ENCODE measurements at places on chromosomes 12 and 14. TPM values are rescaled to one million over a fixed set of nuclear protein-coding genes. Genes with fewer than 3 reads are reported as not detected.

FAM177A1 gene
- total RNA-seq, result 36.2 TPM

SOAT2 gene
- total RNA-seq, result not detected

TESPA1 gene
- 2.4 TPM for total RNA-seq

MSRB3 gene
- total RNA-seq, result 0.04 TPM

USP44 gene
- total RNA-seq, result 2.1 TPM

WDR89 gene
- total RNA-seq, result 19.0 TPM

LBHD2 gene
- total RNA-seq, result not detected

DLK1 gene
- 44.2 TPM for total RNA-seq

VRTN gene
- 0.09 TPM for total RNA-seq

DNA sequence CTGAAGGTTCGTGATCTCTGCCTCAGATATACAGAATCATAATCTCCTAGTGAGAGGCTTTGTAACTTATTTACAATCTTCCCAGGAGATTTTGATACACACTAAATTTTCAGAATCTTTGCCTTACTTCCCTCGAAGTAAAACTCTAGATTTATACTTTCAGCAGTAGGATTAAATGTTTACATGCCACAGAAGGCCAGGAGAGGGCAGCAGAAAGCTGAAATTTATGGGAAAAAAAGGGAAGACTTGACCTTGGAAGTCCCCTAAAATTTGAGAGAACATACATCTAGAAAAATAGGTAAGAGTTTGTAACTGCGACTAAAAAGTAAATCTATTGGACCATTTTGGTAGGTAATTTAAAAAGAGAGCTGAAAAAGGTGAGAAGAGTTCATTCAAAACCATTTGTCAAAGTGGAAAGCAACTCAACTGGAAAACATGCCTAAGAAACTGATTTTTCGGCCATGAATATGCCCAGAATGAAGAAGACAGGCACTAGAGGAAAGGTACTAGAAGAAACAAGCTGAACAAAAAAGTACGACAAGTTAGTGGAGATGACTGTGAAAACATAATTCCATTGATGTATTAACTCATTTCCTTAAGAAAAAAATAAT is 242.0 kb upstream of the MDGA2 start:
- DNase-seq, result peak; percentile 3

DNA sequence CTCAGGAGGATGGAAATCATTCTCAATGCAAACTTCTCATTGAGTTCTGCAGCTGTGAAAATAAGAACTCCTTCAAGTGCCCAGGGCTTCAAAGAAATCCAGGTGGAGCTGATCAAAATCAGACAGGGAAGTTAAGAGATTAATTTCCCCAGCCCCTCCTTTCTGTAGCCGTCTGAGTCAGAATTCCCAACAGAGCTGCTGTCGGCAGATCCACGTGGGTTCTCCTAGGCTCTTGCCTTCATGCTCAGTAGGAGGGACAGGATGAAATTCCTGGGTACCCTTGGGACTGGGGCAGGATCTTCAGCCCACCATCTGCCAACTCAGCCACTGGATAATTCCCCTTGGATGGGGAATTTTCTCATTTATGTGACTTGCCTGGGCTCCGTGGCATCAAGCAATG is 13.3 kb downstream of the TGFB3 start:
- DNase-seq, result no peak

GRCh38 chr14:85527445-85528035 is 2.4 kb upstream of the FLRT2 start:
- no peak for DNase-seq

DNA sequence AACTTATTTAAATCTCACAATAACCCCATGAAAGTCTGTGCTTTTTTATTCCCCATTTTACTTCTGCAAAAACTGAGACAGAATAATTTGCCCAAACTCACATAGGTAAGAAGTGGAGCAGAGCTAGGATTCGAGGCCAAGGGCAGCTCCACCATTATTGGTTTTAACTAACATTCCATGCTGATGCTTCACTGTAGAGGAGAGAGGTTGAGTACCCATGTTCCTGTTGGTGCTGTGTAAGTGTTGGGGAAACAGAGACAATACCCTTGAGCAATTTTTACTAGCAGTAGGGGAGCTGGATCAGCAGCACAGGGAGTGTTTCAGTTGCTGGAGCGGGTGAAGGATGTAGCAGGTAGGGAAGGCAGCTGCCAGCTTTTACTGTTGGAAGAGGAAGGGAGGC is 21.1 kb downstream of the RASSF8 start:
- no peak for DNase-seq

GRCh38 chr12:10559244-10559643 is 53.6 kb downstream of the EIF2S3B start:
- no peak for DNase-seq

- DNase-seq, result no peak
Measured at GRCh38 chr12:109735825-109736551, 22.4 kb downstream of the FAM222A start.

- no peak for DNase-seq
Measured at GRCh38 chr14:77311217-77311616, 9.5 kb downstream of the POMT2 start.

DNA sequence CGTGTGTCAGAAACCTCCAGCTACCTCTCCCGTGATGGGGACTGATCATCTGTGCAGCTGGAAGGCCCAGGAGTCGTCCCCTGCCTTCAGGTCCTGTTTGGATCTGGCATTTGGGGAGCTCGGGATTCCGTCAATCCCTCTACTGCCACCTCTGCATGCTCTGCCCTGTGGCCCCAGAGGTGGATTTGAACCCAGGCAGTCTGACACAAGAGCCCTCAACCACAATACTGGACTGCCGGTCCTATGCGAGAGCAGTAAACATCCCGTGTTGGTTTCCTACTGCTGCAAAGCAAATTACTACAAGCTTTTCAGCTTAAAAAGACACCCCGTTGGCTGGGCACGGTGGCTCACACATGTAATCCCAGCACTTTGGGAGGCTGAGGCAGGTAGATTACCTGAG is 121.9 kb upstream of the FKBP4 start:
- DNase-seq, result no peak

DNA sequence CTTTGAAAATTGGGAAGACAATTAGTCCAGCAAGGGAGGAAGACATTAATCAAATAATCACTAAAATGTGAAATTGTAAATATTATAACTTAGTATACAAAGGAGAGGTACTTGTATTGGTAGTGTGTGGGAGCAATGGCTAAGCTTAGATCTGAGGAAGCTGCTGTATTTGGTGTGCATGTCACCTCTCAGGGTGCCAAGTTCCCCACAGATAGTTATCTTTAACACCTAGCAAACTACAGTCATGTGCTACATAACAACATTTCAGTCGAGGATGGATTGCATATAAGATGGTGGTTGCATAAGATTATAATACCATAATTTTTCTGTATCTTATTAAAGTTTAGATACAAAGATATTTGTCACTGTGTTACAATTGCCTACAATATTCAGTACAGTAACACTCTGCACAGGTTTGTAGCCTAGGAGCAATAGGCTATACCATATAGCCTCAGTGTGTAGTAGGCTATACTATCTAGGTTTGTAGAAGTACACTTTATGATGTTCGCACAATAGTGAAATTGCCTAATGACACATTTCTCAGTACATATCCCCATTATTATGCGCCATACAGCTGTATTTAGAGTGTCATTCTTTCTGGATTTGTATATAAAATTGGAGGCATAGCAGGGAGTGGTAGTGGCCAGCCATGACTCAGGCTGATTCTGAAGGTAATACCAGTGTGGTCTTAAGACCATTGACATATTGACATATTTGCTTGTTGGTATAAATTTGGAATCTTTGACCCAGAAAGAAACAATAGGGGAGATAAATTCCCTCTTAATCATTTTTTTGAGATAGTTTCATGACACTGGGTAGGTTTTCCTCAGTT is 55.8 kb downstream of the RAD51B start:
- DNase-seq, result no peak

DNA sequence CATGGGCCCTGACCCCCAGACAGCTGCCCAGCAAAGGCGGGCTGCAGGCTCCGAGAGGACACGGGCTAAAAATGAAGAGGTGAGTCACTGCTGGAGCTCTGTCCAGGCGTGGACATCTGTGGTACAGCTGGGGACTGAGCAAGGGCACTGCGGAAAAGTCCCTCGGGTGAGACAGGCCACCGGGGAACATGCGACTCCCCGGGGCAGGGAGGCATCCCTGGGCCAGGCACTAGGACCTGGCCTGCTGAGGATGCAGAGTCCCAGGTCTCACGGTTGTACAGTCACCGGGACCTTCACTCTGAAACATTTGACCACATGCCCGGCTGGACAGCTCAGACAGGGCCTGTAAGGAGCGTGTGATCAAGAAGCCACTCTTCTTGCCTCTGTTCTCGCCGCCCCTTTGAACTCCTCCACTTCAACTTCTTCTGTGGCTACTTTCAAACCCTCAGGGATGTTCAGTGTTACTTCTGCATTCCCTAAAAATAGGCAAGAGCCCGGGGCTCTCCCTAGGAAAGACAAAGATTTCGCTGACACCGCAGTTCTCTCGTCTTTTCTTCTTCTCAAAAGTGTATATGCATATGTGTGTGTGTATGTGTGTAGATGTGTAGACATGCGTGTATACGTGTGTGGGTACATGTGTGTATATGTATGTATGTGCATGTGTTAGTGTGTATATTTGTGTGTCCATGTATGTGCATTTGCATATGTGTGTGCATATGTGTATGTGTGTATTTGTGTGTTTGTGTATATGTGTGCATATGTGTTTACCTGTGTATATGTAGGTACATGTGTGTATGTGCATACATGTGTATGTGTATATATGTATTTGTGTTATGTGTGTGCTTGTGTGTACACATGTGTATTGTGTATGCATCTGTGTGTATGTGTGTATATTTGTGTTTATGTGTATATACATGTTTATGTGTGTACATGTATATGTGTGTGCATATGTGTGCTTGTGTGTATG is 5.0 kb upstream of the RFLNA start:
- DNase-seq, result no peak

DNA sequence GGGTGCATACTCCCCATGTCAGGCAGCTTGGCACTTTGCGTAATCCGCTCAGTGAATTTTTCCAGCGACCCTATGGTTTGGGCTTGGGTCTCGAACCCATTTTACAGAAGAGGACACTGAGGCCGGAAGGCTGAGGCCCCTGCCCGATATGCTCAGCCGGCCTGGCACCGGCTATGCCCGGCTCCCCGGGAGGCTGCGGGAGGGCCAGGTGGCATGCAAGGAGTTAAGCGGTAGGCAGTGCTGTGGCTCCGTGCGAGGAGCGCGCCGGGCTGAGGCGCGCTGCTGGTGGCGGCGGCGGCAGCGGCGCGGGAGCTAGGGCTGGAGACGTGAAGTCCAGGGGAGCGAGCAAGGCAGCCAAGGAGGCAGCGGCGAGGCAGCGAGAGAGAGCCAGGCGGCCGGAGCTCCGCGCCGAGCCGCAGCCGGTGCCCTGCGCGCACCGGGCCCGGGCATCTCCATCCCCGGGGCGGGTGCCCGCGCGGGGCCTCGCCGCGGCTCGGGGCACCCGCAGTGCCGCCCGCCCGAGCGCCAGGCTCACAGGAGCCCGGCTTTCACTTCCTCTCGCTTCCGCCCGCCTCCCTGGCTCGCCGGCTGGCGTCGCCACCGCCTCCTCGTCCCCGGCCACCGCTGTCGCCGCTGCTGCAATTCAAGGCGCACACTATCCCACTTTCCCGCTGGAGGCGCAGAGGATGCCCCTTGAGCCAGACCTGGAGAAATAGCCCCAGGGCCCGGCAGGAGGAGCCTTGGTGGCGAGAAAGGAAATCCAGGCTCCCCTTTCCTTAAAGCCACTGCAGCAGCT is at the start of gene WSCD2:
Gene WSCD2 (plus strand): TSS at position 272 of the 796 bp plus-strand sequence. CDS start 66,545 bp downstream, outside the sequence.
- DNase-seq, result peak; percentile 56

GRCh38 chr12:52555577-52555976 is 2.6 kb upstream of the KRT71 start:
- no peak for DNase-seq

DNA sequence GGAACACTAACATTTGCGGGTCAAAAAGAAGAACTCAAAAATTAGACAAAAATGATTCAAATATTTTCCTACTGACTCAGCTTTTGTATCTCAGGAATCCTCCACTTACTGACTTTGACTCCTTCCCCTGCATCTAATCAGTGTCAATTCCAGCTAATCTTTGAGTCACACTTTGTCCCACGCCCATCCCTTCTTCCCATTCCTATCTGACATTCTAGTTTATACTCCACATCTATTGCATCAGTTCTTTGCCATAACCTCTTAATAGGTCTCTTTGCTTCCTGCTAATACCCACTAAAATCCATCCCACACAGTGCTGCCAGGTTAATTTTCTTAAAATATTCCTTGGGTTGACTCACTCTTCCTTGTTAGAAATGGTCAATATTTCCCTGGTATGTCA is 19.1 kb downstream of the BBS10 start:
- peak; percentile 27 for DNase-seq

- DNase-seq, result no peak
Measured at GRCh38 chr14:49280566-49280965, 305.6 kb downstream of the RPS29 start.

GRCh38 chr12:131443019-131444000 is 267.6 kb upstream of the SFSWAP start:
- DNase-seq, result no peak

DNA sequence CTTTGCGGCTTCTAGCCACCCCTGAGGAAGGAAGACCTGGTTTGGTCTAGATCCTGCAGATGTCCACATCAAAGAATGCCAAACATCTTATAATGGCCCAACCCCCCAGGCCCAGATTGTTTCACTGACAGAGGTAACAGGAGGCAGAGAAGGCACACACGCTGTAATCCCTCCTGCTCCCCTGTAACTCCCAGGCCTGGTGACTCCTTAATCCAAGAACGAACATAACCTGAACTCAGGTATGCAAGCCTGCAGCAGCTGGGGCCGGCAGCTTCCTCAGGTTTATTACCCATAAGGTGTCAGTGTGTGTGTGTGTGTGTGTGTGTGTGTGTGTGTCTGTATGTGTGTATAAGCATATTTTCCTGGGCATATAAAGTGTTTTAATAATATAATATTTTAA is 52.7 kb downstream of the ERH start:
- DNase-seq, result no peak

GRCh38 chr14:25004389-25004809 is 45.5 kb downstream of the STXBP6 start:
- DNase-seq, result no peak

DNA sequence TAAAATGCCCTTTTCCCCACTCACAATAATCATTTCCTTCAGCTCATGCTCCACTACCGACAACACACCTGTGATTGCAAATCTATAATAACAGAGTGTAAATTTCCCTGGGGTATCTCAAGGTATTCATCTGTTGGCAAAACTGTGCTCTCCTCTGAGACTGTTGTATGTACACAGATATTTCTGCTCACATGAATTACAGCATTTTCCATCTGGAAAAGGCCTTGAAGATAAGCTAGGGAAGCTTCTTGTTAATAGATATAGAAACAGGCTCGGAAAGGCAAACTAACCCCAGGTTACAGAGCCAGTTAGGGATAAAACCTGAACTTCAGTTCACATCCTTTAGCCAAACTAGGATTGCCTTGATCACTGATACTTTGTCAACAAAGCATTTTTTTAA is 210.4 kb upstream of the KRR1 start:
- DNase-seq, result no peak

- DNase-seq, result peak; percentile 77
Measured at GRCh38 chr14:50955373-50956043, 11.2 kb upstream of the PYGL start.

DNA sequence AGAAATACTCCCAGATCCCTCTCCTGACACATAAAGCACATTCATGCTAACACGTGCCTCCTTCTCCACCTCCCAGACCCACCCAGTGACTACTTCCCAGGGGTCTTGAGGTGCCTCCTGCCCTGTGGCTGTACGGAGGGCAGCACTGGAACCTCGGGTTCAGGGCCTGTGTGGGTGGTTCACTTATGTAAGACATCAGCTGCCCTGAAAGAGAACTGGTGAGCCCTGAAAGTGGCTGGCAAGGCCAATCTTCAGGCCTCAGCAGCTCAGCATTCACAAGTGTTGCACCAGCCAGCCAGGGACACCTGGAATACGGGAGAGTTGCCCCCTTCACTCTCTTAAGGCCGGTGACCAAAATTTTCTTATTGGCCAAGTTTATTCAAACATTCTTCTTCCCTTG is 38.9 kb upstream of the NTF3 start:
- no peak for DNase-seq
